Stimulated activated naive CD8-positive, alpha-beta T cell treated with anti-CD3 and anti-CD28 coated beads, Interleukin-15, amount 100 ng/mL, for 72 hours (primary cell): ENCODE measurements at places on chromosomes 3 and 15.

GRCh38 chr15:45710657-45711056, 75.8 kb downstream of the SQOR start:
- no peak for DNase-seq

- DNase-seq = no peak
Observed at GRCh38 chr3:71395470-71395869, 188.1 kb downstream of the FOXP1 start.

DNA sequence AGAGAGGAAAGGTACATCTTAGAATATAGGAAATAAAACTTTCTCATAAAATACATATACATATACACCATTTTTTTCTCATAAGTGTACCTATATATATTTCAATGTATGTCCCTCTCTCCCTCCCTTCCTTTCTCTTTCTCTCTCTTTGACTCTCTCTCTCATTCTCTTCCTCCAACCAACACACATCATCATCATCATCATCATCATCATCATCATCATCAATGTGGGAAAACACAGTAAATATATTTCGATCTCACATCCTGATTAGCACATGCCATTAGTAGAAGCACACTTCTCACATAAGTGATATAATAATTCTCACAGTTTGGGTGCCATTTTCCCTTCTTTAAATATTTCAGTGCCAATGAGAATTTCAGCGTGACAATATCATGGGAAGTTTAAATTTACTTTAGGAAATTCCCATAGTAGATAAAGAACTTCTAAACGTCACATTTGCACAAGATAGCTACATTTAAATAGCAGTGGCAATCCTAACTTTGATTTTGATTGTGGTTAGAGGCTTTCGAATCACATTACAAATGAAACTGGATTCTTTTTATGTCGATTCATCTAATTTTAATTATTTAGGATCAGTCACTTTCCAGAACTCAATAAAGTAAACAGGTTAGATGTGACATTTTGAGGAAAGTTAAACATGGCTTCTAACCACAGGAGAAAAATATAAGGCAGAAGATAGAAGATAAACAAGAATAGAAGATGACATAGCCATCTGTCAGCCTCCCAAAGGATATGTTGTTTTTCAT, 33.0 kb upstream of the ACTC1 start:
- DNase-seq = no peak

DNA sequence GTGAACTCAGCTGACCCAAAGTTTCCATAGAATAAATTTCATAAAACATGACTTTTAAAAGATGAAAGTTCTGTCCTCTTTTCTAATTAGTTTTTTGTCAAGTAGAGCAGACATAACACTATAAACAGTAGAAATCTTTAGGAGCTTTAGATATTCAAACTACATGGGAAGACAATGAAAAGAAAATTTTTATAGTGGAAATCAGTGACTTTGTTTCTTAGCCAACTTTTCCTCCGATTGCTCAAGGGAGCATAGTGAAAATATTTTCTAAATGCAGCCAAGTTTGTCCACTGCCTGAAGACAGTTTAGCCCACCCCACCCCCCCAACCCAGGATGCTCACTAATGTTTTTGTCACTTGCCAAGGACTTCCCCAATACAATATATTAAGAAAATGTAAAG, 114.9 kb downstream of the PLD1 start:
- DNase-seq = no peak

DNA sequence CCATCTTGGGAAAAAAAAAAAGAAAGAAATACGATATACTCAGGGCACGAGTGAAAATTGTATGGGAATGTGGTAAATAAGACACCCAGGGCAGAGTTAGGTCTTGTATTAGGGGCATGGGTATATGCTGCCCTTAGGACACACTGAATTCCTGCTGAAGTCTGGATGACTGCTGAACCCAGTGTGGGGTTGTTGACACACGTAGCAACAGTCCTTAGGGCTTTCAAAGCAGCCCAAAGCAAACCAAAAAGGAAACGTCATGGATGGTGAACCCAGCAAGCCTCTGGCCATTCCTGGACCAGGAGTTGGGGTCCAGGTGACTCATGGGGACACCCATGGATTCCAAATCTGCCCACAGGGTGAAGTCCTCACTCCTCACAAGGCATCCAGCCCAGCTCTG, 27.1 kb upstream of the SEMA3F start:
- DNase-seq = no peak

DNA sequence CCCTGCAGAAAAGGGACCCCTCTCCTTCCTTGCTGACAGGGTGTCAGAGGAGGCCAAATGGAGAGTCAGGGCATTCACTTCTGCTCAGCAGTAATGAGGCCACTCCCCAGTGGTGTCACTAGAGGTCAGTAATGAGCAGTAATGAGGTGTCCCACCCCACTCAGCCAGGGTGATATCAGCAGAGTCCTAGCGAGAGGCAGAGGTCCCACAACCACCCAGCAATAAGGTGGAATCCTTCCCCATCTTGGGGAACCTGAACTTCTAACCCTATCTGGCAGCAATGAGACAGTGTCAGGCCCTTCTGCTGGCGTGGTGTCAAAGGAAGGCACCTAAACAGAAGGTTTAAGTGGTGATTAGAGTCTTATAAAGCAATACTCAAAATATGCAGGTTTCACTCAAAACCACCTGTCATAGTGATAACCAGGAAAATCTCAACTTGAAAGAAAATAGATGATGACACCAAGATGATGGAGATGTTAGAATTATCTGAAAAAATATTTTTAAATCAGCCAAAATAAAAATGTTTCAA, 12.9 kb downstream of the OCA2 start:
- DNase-seq = peak; percentile 60

GRCh38 chr15:78312536-78312935, 13.1 kb upstream of the SKIC8 start:
- DNase-seq = no peak

- DNase-seq = no peak
Observed at GRCh38 chr3:44334326-44334725, 4.2 kb upstream of the TCAIM start.

DNA sequence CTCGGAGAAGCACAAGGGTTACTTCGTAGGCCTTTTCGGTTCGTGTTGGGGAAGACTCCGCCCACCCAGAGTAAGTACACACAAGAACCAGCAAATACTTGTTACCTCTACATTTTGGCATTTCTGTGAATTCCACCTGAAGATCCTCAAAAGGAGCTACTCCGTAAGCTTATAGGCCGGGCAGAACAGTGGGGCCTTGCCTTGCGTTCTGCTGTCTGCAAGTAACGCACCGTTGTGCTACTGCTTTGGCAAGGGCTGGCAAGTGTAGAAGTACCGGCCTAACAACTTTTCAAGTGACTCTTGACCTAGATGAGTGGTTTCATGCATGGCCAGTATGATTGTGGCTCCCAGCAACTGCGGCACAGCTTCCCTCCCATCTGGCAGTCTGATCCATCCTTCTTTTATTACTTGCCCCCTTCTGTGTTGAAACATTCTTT, 6.4 kb upstream of the DNAAF4 start:
- no peak for DNase-seq

DNA sequence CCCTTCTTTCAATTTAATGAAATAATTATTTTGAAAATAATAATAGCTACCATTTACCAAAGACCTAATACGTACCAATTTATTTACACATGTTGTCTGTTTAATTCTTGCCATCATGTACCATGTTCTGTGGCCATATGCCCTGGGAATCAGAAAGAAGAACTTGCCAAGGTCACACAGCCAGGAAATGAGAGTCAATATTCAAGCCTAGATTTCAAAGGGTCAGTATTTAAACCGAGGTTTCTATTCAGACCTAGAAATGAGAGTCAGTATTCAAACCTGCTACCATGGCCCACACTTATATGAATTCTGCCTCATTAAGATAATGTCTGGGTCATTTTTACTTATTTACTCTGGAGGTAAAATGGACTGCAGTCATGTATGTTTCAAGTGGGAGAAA, 103.6 kb upstream of the TBL1XR1 start:
- DNase-seq = no peak
